Stimulated activated CD4-positive, alpha-beta T cell treated with anti-CD3 and anti-CD28 coated beads, Interleukin-2, amount 100 ng/mL, for 48 hours (primary cell): ENCODE measurements at places on chromosomes 1 and 21.

DNA sequence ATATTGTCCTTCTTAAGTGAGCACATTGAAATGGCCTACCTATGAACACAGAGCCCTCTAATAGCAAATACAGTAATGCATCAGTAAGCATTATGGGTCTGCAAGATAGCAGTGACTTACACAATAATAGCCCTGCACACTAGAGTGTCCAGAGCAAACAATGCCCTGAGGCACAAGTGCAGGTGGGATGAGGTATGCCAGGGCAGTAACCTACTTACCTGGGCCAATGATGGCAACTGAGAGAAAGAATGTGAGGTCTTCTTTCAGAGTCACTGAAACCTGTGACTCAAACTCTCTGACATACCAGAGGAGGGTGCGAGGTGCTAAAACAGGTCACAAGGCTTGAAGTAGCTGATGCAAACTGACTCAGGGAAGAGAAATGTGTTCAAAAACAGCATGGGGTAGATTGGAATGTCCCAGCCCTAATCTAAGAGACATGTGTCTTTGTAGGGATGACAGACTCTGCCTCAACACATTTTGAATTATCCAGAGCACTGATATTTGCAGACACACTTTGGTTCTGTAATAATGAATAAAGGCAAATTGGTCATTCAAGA lies 168.5 kb upstream of the RUNX1 start:
- DNase-seq: peak; percentile 28

GRCh38 chr1:202278751-202279150 lies 63.0 kb downstream of the UBE2T start:
- DNase-seq: no peak

DNA sequence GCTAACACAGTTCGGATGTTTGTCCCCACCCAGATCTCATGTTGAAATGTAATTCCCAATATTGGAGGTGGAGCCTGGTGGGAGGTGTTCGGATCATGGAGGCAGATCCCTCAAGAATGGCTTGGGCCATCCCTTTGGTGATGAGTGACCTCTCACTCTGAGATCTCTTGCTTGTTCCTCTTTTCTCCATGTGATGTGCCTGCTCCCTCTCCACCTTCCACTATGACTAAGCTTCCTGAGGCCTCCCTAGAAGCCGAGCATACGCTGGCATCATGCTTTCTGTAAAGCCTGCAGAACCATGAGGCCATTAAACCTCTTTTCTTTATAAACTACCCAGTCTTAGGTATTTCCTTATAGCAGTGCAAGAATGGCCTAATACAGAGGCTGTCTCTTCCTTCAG lies 8.1 kb upstream of the PLA2G5 start:
- no peak for DNase-seq

DNA sequence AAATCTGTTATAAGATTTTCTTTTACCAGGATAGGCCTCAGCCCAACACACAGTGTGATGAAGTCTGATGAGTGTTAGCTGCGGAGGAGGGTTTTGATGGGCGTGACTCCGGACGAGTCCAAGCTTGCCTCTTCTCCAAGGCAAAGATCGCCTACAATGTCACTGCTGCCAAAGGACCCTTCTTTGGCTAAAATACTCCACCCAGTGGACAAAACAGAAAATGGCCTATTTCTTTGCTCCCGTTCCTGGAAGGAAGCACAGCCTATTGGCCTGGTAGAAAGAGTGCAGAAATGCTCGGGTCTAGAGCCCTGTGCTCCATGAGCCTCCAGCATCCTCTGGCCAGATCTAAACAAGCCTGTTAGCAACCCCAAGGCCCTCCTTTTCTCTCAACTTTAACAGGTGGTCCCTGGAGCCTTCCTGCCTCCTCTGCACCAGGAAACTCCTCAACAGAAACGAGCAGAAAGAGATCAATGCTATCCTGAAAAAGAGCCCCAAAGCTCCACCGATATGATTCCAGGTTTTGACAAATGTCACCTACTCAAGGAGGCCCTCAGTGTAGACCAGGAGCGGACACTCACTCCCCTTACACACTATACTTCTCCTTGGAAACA lies 3.4 kb upstream of the CASQ2 start:
- DNase-seq: no peak

DNA sequence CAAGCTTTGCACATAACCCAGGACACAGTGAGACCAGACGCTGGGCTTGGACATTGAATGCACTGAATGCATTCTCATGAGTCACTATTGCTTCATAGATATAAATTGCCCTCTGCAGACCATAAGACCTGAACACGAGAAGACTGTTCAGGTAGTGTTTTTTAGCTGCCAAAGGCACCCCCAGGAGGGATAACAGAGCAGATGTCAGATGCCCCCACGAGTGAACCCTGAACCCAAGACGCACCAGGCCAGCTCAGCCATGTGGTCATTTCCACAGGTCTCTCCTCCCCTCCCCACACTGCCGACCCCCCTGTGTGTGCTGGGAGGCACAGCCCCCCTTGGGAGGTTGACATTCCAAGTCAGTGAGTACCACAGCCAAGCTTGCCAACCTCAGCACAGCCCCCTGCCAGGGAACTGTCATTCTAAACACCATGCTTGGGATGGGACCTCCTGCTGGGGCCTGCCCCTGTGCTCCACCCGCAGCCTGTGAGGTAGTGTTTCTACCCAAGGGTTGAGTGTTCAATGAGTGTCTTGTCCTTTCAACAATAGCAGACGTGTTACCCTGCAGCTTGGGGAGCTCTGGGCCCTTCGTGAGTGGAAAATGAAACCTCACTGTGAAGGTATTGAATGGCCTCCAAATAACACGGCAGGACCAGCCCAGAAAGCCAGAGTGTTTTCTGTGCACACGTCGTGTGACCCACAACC lies 68.2 kb downstream of the PSMG1 start:
- no peak for DNase-seq

DNA sequence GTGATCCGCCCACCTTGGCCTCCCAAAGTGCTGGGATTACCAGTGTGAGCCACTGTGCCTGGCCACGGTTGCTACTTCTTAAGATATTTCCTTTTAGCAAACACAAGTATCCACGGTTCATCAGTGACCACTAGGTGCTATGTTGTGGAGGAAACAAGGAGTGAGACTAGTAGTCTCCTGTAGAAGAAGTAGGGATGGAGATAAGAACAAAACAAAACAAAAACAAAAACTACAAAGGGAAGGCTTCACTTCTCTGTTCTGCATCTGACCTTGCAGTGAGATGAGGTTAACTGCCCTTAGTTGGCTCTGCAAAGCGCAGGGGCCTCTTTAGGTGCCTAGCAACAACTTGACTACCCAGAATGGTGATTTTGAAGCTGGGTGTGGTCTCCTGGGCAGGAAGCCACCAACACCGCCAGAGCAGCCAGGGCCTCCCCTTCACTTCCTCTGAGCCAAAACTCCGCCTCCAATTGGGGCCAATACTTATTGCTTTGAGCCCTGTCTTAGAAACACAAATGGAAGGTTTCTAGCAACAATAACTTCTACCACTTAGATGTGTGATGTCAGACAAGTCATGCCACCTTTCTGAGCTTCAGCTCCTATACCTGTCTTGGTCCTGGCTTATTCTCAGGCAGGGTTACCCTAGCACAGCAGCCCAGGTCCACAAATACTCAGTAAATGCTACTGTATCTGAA lies 12.8 kb upstream of the CDC42 start:
- peak; percentile 71 for DNase-seq

- no peak for DNase-seq
Observed at GRCh38 chr1:109198043-109198695, 15.5 kb upstream of the SARS1 start.

- DNase-seq: no peak
Observed at GRCh38 chr1:168096296-168097165, 40.2 kb downstream of the GPR161 start.

DNA sequence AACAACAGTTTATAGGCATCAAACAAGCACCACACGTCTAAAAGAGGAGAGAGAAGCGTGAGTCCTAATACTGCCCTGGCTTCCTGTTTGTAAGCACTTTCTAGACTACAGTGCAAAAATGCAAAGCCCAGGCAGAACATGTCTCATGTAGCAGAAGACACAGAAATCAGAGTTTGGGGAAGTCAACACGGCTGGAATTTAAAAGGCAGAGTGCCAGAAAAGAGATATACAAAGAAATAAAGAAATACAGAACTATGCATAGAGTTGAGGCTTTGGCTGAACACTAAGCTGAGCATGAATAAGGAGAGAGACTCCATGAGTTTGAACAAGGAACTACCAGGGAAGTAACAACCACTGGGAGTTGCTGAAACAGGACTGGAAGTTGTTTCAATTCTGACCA lies 566.6 kb upstream of the NR5A2 start:
- no peak for DNase-seq

DNA sequence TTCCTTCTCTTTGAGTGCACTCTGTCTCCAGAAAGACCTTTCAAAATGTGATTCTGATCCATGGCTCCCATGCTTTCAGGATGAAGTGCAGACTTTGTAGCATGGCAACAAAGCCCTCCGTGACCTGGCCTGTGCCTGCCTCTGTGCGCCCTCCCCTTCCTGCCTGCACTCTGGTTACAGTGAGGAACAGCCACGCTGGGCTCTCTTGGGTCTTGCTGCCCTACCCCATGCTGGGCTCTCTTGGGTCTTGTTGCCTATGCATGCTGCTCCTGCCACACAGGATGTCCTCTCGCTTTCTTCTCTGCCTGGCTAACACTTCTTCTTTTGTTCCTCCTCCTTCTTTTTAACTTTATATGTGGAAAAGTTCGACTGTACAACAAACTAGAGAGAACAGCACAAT lies 28.0 kb downstream of the LMOD1 start:
- DNase-seq: no peak

DNA sequence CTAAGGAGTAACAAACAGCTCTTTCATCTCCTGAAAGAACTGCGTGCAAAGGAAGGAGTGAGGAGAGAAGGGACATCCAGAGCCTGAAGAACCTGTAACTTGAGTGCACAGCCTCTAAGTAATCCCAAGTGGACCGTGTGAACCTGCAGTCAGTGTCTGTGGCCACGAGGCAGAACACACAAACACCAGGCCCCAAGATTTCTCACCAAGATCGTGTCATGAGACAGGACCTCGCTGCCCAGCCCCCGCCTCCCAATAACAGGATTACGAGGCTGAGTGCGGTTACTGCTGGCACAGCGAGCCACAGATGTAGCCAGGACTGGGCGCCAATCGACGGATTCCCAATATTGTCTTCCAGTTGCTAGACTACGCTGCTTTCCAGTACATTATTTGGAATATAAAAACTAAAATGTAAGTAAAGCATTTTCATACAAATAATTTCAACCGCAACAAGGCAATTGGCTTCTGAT lies 101.3 kb upstream of the SLC25A33 start:
- DNase-seq: no peak

DNA sequence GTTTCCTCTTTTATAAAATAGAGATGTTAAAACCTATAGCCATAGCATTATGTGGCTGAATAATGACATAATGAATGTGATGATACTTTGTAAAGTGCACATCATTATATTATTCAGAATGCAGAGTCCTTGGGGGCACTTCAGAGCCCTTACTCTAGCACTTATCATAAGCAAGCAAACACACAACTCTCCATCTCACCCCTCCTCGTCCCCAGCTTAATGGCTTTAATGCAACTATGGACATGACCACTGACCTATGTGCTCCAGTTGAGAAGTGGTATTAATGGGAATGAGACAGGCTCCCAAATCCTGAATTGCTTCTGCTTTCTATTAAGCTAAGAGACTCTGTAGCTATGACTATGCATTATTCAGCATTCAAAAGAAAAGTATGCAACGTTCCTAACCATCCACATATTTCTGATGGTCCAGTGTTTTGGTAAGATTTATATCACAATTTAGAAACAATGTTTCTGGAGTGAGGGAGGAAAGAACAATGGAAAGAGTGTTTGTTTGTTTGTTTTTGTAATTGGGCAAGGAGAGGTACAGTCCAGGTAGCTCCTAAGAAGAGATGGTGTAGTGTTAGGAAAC lies 194.0 kb upstream of the PLXNA2 start:
- DNase-seq: no peak

- no peak for DNase-seq
Observed at GRCh38 chr1:107016376-107016978, 40.0 kb upstream of the PRMT6 start.

- no peak for DNase-seq
Observed at GRCh38 chr21:23247334-23247733, 2249.1 kb downstream of the NCAM2 start.

DNA sequence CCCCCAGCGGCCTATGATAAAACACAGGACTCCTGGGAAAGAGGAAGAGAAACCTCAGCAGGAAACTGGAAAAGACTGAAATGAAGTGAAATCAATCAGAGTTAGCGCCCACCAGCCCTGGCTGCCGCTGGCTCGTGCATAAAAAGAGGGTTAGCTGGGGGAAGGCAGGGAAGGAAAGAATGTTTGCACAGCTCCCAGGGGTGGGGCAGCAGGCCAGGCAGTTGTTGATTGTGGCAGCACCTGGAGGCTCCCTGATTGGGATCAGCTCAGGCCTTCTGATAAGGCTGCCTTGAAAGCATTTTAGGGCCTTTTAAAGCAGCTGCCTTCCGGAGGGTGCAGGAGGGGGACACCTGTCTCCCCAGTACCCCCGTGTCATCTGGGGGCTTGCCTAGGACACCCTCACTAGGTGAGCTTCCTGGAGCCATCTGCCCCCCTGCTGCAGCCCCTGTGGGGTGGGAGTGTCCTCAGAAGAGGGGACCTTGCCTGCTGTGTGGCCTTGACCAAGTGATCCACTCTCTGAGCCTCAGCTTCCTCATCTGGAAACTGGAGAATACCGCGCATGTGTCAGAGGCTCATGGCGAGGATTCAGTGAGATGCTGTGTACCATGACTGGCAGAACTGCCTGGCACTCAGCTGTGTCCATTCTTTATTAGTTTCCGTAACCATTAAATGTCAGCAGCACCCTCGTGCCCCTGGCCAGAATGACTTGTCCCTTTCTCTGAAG lies 6.6 kb downstream of the EPHB2 start:
- DNase-seq: no peak

DNA sequence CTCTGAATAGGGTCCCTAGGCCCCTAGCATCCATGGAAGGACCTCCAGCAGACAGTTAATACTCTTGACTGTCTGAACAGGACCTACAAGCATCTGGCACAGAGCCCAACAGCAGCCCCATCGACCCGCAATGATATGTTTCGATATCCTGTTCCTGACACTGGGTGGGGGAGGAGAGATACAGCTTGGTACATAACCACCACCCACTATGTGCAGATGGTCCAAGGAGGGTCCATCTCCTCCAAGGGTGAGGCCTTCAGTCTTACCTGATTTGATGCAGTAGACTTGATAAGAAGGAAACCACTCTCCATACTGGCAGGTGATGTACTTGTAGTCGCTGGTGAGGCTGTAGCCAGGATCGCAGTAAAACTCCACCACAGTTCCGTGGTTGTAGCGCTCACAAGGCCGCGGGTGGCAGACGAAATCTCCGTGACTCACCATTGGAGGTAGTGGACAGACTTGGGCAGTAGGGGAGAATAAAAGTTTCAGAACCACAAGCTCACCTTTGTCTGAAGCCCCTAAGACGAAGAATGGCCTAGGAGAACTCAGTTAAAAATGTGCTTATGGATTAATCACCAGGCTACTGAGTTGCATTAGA lies 86.0 kb upstream of the TLR5 start:
- DNase-seq: no peak

GRCh38 chr1:182080040-182080439 lies 18.5 kb upstream of the ZNF648 start:
- no peak for DNase-seq

- no peak for DNase-seq
Observed at GRCh38 chr1:206589206-206589605, 23.1 kb downstream of the EIF2D start.
